EL (cell line): ENCODE measurements at places on chromosomes 5 and 9.
A peak's percentile ranks its signal among the peaks of the same experiment; 100 is the strongest.

GRCh38 chr5:169906745-169907649 lies 73.3 kb downstream of the INSYN2B start:
- DNase-seq, result peak; percentile 19

- no peak for DNase-seq
Measured at GRCh38 chr9:91274949-91275492, 86.7 kb downstream of the AUH start.

GRCh38 chr5:73471654-73472053 lies 23.1 kb upstream of the FOXD1 start:
- DNase-seq, result no peak

DNA sequence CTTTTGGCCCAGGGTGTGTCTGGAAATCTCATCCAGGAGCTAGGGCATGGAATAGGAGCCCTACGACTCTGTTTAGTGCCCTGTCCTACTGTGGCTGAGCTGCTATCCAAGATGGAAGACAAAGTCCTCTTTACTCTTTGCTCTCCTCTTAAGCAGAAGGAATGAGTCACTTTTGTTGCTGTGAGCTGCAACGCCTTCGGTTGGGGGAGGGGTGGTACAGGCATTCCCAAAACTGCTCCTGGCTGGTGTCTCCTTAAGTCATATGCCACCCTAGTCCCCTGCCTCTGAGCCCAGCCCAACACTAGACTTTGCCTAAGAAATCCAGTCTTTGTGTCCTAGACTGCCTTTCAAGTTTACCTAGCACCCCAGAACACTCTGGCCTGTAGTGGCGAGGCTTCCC lies 99.9 kb downstream of the PRR16 start:
- no peak for DNase-seq

GRCh38 chr5:176534640-176535039 lies 2.6 kb downstream of the RNF44 start:
- no peak for DNase-seq
